CD4-positive, alpha-beta T cell (primary cell): ENCODE measurements at places on chromosomes 7 and 10.

DNA sequence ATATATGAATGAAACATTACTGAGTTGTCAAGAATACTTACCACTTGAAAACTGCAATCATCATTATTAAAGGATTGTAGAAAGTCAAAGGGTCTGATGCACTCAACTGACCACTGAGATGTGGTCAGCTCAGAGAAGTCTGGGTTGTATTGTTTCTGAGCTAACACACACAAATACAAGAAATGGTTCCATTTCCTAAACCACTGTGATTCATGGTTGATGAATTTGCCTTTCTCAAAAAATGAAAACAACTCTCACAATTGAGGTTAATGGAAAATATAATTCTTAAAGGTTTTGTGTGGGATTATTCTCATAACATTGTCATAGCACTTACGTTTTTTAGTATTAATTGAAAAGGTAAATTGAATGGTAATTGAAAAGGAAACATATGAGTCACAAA lies 45.6 kb upstream of the TAS2R16 start:
- DNase-seq = no peak

- no peak for DNase-seq
These were observed 40.8 kb upstream of the CTBP2 start for GRCh38 chr10:125201108-125201524.

- no peak for DNase-seq
These were observed 432.6 kb downstream of the TNS3 start for GRCh38 chr7:47149208-47149839.

- peak; percentile 17 for DNase-seq
These were observed 728 bp downstream of the CAV2 start for GRCh38 chr7:116500078-116500853.

DNA sequence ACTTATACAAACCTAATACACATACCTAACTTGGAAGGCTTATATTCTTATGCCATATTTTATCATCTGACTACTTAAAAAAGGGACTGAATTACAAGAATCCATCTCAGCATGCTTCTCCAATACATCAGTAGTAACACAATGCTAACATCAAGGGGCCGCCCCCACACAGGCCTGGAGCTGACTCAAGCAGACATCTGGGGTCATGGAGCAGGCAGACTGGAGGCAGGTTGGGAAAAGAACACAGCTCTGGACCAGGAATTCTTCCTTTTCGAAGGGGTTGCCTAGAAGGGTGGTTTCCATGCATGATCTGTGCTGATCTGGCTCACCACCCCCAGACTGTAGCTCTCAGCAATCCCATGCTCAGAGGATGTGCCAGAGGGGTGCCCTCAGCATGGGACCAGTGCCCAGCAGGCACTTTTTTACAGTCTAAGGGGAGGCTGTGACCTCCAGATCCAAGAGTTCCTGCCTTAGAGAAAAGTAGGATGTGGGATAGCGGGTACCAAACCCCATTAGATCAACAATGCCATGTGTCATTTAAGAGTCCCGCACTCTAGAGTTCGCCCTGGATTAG lies 26.1 kb upstream of the DUSP5 start:
- no peak for DNase-seq

DNA sequence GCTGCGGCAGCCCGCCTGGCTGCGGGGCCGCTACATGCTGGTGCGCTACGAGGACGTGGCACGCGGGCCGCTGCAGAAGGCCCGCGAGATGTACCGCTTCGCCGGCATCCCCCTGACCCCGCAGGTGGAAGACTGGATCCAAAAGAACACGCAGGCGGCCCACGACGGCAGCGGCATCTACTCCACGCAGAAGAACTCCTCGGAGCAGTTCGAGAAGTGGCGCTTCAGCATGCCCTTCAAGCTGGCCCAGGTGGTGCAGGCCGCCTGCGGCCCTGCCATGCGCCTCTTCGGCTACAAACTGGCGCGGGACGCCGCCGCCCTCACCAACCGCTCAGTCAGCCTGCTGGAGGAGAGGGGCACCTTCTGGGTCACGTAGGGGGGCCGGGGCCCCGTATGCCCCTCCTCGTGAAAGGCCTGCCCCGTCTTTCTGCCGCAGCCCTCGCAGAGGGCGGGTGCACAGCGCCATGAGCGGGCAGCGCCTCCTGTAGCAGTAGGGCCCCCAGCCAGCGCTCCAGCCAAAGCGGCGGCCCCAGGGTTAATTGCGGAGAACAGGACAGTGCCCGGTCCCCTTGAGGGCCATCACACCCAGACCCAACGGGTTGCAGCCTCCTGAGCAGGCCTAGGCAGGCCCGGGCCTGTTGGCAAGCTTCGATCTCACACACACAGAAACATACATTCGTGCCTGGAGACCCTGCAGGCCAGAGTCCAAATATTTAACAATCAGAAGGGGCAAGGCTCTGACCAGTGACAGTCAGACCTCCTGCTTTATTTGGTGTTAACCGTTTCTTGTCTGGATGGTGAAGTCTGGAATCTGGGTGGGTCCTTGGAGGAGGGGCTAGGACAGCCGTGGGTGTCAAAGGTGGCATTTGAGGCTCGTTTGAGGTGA lies 44.1 kb downstream of the CHST3 start:
- DNase-seq = no peak

DNA sequence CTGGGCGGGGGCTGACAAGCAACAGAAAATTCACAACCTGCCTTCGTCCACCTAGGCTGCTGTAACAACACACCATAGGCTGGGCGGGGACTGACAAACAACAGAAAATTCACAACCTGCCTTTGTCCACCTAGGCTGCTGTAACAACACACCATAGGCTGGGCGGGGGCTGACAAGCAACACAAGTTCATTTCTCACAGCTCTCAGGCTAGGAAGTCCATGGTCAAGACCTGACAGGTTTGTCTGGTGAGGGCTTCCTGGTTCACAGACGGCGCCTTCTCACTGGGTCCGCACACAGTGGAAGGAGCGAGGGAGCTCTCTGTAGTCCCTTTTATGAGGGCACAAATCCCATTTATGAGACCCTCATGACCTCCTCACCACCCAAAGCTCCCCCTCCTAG lies 52.2 kb downstream of the DIP2C start:
- no peak for DNase-seq

DNA sequence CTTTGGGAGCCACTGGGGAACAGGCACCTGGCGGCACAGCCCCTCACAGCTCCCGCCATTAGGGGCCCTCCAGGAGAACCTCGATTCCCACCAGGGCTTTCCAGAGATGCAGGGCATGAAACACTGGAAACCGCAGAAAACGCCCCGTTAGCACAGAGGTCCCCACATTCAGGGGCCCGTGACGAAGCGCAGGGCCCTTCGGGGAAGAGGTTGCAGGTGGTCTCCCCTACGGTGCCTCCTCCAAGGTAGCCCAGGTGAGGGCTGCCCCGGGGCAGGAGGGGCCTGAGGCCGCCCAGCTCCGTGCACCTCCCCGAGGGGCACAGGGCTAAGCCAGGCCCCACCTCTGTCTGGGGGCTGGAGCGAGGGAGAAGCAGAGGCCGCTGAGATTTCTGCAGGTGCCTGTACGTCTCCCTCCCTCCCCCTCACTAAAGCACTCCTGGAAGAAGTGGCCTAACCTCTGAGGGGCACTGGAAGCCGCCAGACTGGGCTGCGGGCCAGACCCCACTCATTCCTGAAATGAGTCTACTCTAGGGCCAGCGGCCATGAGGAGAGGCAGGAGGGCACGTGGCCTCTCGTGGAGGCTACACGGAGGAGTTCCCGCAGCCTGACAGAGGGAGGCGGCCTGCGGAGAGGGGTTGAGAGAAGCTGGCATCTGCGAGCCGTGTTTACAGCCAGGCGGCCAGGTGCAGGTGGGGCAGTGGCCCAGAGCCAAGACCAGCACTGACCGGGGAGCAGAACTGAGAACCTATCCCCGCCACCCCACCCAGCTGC lies 6.9 kb downstream of the PDGFA start:
- no peak for DNase-seq

- no peak for DNase-seq
These were observed 61.9 kb downstream of the HGF start for GRCh38 chr7:81707966-81708365.

GRCh38 chr7:48904975-48905374 lies 19.4 kb upstream of the CDC14C start:
- DNase-seq = no peak

- no peak for DNase-seq
These were observed 5.6 kb downstream of the RAPGEF5 start for GRCh38 chr7:22351329-22351692.

GRCh38 chr7:135723411-135723810 lies 4.6 kb downstream of the SLC13A4 start:
- DNase-seq = no peak

DNA sequence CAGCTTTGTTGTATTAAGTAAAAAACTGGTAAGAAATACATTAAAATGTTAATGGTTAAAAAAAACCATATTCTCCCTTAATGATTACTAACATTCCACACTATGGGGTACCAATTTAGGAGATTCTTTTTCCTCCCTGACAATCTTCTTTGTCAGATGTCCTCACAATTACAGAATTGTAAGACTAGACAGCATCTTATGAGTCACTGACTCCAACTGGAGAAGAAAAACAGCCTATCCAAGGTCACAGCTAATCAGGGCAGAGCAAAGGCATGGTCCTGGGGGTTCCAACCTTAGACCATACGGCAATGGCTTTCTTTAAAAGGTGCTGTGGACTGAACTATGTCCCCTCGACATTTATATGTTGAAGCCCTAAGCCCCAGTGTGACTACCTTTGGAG lies 127.6 kb downstream of the DLG5 start:
- DNase-seq = no peak

GRCh38 chr10:105706281-105707026 lies 1065.4 kb downstream of the SORCS3 start:
- DNase-seq = no peak

- peak; percentile 52 for DNase-seq
These were observed 124.0 kb downstream of the TMEM130 start for GRCh38 chr7:98745722-98746318.

DNA sequence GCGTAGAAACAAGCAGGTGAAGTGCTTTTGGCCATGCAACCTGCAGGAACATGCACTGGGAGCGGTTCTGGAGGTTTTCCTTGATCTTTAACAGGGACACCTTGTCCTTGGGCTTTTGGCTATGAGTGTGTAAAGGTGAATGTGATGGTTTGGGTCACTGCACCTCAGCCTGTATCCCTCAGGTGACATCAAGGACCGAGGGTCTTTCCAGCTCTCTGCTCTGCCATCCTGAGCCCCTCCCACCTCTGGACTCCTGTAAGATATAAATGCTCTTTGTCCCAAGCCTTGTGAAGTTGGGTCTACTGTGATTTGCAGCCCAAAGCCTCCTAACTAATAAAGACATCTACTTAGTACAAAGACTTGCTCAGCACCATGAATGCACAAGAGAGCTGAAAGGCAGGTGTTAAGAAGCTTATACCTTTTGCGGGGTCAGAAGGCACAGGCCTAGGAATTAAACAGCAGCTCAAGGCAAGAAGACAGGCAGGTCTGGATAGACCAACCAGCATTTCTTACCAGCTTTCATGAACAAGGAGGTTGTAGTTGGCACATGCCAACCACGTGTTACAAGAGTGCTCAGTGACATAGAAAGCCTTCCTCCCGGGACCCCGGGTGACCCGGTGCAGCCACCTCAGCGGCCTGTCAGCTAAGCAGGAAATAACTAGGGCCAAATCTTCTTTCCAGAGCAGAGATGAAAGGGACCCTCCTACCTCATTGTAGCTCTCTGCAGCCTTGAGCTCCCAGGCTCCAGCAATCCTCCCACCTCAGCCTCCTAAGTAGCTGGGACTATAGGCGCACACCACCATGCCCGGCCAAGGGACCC lies 89.9 kb downstream of the CARD11 start:
- DNase-seq = no peak

DNA sequence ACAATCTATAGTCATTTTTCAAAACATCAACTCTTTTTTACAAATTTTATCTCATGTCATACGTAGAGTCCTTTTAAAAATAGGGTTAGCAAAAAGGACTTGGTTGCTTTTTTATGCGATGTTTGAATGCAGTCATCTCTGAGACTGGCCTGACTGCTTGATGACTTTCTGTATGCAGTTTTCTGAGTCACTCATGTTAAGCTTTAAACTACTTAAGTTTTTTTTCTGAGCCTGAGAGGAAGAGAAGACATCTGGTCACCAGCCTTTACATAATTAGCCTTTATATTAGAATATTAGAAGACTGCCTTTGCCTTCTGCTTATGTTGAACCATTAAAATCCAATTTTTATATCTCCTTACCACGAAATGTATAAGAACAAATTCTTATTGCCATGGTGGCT lies 834.4 kb upstream of the MBL2 start:
- no peak for DNase-seq

GRCh38 chr10:122117475-122117874 lies 128.5 kb downstream of the TACC2 start:
- DNase-seq = no peak

GRCh38 chr10:59831658-59832503 lies 74.5 kb downstream of the CCDC6 start:
- no peak for DNase-seq

GRCh38 chr10:30437031-30437841 lies 3.3 kb downstream of the MAP3K8 start:
- DNase-seq = no peak

DNA sequence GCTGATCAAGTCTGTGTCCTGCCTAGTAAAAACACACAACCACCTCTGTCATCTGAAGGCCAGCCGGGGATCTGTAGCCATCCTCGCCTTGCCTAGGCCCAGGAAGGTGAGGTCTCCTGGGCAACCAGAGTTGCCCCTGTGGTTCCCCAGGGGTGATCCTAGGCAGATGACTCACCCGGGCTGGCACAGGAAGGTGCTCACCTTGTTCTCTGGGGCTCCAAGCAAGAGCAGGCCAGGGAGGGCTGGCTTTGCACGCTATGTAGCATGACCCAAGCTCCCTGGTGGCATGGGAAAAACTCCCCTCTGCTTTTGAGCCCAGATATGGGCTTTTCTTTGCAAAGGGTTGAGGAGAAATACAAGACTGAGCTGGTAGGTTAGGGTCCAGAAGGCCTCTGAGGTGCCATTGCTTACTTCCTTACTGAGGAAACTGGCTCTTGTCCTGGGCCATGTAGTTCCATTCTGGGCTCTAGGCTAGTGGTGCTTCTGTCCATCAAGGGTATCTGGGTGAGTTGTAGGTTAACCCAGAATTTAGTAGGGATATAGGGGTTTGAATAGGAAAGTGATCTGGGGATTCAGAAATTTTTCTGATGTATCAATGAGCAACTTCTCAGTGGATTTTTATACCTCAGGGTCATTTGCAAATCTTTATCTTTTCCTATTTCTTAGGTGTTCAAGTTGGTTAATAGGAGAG lies 112.0 kb downstream of the NT5C2 start:
- DNase-seq = no peak
